ENCODE measurements at places on chromosomes 16 and 17.

DNA sequence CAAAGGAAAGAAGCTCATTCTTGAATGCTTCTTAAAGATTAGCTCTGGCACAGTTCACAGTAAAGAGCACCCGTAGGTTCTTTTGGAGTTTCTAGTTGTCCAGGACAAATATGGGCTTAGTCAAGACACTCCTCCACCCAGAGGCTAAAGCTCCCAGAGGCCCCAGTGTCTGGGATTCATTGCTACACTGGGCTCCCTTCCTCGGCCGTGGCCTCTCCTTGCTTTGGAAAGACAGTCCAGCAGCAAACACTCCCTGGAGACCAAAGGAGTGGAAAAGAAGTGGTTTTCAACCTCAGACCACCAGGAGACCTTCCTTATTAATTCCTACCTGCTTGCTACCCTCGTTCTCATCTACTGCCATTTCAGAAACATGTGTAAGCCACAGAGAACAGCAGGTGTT is 17.1 kb downstream of the PHB1 start:
- DNase-seq, result no peak

GRCh38 chr17:75531721-75532072 is 6.2 kb downstream of the LLGL2 start:
- no peak for DNase-seq

DNA sequence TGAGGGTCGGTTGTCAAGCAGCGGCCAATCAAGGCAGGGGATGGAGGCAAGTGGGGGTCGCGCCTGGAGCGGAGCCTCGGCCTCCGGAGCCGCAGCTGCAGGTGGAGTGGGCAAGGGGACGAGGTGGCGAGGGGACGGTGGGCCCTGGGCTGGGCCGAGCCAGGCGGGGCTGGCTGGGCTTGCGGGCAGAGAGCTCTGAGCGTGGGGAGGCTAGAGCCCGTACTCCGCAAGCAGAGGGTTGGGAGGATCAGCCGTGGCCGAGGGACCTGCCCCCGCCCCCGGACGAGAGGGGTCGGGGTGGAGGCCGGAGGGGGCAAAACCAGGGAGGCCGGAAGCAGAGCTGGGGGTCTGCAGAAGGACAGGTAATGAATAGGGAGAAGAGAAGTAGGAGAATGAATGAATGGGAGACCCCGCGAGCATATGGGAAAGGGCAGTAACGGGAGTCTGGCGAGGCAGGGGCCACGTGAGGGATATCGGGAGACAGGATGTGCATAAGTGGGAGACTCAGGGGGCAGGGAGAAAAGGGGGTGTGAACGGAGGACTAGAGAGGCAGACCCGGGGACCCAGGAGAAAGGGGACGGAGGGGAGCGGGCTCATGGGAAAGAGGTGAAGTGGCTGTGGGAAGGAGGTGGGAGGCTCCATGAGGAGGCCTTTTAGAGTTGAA is at the start of gene KATNB1:
Gene KATNB1, plus strand, starts transcription at position 16 of the 664 bp plus-strand sequence. CDS start 1,474 bp downstream, outside the sequence.
- DNase-seq, result no peak

GRCh38 chr17:19019041-19019941 is 14.7 kb upstream of the FAM83G start:
- DNase-seq, result no peak

- DNase-seq, result peak; percentile 20
These were observed 52.5 kb downstream of the ZFPM1 start for GRCh38 chr16:88505405-88506082.

- no peak for DNase-seq
These were observed 5.3 kb upstream of the FAAP100 start for GRCh38 chr17:81557276-81558114.

- DNase-seq, result no peak
These were observed 29.9 kb upstream of the PRM1 start for GRCh38 chr16:11310997-11311561.

DNA sequence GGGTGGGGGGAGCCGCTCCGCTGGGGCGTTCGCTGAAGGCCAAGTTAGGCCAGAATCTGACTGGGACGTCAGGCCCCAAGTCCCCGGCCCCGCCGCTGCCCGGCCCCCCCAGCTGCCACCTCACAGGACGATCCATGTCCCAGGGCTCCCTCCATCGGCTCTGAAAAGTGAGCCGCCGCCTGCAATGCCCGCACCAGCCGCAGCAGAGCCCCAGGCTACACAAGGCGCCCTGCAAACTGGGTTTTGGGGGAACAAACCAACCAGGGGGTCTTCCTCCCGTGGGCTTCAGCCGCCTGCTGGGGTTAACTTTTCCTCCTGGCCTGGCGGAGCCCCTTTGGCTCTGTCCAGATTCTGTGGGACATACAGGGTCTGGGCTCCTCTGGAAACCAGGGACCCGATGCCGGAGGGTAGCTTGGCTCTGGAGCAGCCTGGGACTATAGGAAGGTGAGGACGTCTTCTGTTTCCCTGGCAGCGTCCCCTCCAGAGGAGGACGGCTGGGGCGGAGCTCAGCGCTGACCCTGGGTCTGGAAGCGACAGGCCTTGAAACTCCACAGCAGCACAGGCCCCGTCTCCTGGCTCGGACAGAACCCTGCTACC is 835 bp downstream of the NME4 start:
- no peak for DNase-seq

DNA sequence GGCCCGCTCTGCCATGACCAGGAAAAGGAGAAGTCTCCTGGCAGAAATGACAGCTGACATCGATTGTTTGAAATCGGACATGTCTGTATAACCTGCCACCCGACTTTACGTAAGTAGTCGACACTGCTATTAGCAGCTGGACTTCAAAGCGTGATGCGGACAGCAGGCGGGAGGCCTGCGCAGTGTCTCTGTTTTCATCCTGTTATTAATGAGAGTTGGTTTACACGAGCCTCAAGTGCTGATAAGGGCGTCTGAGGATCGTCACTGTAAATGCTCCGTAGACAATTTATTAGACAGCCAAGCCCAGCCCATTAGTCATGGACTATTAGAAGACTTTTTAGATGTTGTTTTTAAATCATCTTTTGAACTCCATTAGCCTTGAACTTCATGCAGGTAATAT is 328.3 kb downstream of the FOXL1 start:
- no peak for DNase-seq

GRCh38 chr16:96935-97381 is 18.9 kb downstream of the MPG start:
- DNase-seq, result peak; percentile 18

GRCh38 chr17:80876950-80877728 is 114.5 kb upstream of the CHMP6 start:
- peak; percentile 58 for DNase-seq

DNA sequence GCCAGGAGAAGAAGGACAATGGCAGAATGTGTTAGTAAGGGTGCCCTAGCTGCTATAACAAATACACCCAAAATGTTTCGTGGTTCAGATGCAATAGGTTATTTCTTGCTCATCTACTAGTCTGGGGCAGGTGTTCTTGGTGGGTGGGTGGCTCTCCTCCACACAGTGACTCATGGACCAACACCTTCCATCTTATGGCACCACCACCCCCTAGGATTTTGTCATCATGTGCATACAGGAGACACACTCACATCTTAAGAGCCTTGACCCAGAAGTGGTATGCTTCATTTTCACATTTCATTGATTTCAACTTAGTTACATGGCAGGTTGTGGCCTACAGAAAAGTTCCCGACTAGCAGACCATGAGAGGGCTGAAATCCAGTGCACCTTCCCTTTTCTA is 114.7 kb downstream of the AMFR start:
- DNase-seq, result no peak

DNA sequence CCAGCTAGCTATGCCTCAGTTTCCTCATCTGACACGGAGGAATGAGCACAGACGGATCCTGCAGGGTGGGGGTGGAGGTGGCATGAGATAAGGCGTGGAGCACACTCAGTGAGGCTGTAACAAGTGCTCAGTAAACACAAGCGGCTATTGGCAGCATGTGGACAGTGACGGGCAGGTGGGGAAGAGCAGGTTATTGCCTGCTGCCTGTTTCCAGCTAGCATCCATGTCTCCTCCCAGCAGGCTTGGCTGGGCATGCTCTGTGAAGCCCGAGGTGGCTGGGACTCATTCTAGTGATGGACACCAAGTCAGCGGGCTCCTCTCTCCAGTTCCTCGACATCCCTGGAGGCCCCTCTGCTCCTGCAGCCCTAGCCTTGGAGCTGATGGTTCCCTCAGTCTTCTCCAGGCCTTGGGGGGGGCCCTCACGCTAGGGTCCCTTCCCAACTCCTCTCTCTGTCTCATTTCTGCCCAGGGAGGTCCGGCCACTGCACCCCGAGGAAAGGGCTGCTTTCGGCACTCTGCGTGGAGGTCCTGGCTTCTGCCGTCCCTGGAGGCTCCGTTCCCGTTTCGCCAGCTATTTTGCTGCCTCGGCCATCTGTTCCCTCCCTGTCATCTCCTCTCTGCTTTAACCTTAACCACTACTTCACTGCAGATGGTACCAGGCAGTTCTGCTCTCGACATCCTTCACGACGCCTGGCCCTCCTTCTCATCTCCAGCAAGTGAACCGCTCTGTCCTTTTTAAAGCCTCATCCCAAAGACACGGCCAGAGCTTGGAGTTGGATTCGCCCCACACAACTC is 6.2 kb downstream of the RTN4RL1 start:
- DNase-seq, result no peak

DNA sequence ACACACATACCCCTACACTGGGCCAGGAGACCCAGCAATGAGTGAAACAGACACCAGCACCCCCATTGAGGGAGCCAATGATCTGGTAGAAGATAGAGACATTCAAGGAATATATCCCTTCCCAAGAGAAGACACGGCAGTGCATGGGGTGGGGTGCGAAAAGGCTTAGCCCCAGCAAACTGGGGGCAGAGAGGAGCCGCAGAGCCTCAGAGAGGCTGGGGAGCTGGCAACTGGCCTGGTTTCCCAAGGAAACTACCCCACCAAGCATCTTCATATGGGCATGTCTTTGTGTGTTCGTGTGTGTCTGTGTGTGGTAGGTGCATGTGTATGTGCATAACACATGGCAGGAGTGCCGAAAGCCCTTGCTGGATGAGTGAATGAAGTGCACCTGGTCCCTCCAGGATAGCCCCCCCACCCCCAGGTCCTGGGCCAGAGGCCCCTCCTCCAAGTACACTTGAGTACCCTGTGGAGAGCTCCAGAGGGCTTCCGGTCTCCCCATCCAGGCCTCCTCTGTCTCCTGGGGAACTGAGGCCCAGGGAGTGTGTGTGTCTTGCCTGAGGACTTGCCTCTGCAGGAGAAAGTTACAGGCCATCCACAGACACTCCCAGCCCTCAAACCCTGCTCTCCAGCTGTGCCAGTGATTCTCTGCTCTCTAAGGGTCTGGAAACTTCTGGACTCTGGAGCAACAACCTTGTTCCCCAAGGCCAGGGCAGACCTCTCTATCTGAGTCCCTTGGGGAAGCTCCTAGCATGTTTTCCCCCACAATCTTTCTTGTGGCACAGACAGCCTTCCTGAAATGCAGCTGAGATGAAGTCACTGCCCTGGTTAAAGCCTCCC is 15.9 kb downstream of the TBX2 start:
- DNase-seq, result no peak

DNA sequence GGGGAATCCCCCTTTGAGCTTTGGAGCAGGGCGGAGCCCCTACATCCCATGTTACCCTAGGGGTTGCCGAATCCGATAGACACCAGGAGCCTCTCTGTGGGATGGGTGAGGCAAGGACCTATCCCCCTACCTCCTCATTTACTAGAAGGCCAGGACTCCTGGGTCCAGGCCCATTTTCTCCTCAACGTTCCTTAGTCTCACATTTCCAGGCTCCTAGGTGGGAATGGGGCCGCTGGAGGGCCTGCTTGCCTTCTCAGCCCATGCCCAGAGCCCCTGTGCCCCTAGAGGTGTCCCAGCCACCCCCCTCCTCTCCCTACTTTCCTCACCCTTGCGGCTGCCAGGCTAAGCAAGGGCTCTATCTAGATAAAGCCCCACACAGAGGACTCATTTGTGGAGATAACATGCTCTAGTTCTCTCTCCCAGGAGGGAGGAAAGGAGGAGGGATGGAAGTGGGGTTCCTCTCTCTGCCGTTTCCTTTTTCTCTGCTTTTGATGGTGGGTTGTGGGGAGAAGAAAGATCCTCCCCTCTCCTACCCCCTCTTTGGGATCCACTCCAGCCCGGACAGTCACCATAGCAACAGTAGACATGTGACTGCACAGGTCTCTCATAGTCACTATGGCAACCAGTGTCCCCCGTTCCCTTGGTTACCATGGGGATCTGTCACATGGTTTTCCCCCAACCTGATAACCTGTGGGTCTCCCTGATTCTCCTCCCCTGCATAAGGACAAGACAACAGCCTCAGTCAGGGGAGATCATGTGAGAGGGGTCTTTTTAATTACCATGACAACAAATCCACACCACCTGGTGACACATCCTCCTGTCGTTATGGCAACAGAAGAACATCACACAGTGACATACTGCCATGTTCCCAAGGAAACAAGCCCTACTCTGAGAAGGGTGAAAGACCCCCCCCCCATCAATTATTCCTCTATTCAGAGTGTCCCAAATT is 5.2 kb downstream of the CACNA1G start:
- no peak for DNase-seq

- no peak for DNase-seq
These were observed 150.4 kb downstream of the SPECC1 start for GRCh38 chr17:20159406-20160069.

GRCh38 chr16:75306099-75306762 is 54.8 kb upstream of the BCAR1 start:
- DNase-seq, result no peak

- no peak for DNase-seq
These were observed 50.9 kb downstream of the CDH11 start for GRCh38 chr16:65070831-65071432.
